Transverse colon (tissue), 4 donors: ENCODE measurements at places on chromosomes 2 and 18.

GRCh38 chr2:150339282-150339681, 148.2 kb downstream of the RND3 start:
- no peak for DNase-seq

GRCh38 chr2:46530639-46531038, 51.3 kb downstream of the TMEM247 start:
- DNase-seq, result no peak

- DNase-seq, result no peak
Observed at GRCh38 chr2:85929096-85930050, 40.6 kb upstream of the ST3GAL5 start.

DNA sequence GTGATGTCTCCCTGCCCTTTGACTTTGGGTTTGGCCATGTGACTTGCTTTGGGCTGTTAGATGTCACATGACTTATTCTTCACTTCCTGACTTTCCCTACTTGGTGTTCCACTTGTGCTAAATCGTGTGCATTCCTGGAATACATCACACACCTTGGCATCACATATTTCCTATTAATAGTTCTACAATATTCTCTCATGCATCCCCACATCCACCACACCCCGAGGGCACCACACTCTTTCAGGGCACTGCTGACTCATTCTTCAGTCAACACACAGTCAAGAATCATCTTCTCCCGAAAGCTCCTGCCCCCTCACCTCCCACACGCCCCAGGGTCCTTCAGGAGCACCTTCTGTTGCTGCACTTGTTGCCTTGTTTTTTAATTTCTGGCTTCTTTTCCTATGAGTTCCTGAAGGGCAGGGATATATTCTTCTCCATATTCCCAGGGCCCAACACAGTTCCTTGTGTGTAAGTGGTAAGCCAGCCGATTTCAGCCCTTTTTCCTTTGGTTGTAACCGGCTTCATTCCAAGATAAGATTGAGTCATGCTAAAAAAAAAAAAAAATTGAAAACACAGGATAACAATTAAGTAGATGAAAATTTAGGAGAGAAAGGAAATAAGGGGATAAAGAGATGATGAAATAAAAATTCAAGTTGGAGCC, 341.4 kb downstream of the SLC4A3 start:
- no peak for DNase-seq
